NCI-H345 (cell line): ENCODE measurements at places on chromosomes 13 and 19.

DNA sequence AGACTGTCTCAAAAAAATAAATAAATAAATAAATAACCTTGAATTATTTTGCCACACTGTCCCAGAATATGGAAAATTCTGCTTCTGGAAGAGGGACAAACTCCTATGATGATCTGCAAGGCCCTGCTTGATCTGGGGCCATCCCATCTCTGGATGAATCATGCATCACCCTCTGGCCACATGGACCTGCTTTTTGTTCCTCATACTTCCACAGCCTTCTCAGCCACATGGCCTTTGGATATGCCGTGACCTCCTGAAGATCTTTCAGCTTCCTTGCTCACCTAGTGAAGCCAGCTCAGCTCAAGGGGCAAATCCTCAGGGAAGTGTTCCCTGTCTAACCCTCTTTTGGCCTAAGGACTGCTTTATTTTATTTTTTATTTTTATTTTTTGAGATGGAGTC lies 10.3 kb downstream of the IER2 start:
- no peak for DNase-seq

- no peak for DNase-seq
These were observed 10.1 kb upstream of the CD22 start for GRCh38 chr19:35318679-35319448.

- no peak for DNase-seq
These were observed 5.2 kb upstream of the TBXA2R start for GRCh38 chr19:3611841-3612240.

DNA sequence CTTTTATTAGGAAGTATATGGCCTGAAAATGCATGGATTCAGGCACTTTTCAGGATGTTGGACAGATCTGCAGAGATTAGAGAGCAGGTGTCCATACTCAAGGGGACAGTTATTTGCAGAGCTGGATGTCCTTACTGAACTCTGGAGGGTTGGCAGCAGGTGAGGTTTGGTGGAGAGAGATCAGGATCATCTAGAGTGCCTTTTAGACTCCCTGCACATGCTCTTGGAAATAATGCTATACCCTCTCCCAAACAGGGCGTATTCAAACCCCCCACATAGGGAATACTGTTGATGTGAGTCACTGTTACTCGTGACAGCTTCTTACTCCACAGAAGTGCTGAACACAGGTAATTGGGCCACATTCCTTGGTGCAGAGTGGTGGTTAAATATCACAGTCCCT lies 725.7 kb upstream of the SGCG start:
- no peak for DNase-seq

- DNase-seq: no peak
These were observed 33.9 kb downstream of the PCDH17 start for GRCh38 chr13:57665481-57665880.

DNA sequence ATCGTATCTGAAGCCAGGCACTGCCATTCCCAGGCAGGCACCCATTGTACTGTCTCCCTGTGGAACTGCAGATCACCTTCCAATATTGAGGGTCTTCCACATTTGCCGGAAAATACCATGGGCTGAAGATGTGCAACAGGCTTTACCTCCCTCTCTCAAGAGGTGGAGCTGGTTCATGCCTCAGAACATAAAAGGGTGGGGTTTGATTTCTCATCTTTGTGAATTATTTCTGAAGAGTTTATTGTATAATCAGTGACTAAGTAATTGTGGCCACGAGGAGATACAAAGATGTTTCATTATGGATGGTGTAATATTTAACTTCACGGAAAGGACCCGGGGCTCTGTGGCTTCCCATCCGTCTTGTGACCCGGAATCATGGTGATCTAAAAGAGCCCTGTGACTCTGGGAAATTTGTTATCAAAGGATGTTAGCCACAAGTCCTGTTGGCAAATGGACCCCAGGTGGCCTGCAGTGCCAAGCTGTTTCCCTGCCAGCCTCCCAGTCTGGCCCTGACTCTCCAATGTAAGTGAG lies 230.5 kb downstream of the LACC1 start:
- no peak for DNase-seq

DNA sequence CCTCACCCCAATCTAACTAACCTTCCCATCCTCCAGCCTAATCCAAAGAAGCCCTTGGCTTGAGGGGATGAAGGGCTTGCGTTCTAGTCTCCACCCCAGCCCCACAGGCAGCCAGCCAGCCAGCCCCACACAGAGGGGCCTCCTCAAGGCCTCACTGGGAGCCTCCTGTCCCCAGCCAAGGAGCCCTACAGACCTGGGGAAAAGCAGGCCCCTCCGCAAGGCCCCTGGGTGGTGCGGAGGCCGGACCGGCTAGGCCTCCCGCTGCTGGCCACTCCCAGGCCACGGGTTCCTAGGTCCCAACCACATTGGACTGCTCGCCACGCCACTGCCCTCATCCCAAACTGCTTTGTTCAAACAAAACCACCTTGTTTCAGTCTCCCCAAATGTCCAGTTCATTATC lies 78.0 kb downstream of the ZIC5 start:
- no peak for DNase-seq

GRCh38 chr13:43880214-43880855 lies 631 bp downstream of the LACC1 start:
- peak; percentile 3 for DNase-seq

DNA sequence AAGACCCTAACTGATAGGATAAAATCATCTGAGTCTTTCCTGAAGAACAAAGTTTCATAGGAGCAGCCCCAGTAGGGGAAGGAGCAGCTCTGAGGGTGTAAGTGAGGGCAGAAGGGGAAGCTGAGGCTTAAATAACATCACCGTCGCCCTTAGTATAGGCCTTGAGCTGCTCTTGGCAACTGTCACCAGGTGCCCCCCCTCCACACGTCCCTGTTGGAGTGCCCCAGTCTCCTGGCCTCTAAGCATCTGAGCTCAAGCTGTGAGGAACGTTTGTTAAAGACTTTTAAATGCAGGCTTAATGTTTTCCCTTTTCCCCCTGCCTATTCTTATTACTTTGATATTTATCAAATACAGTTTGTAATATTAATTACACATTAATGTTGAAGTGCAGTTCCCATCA lies 170.6 kb downstream of the ZIC5 start:
- peak; percentile 53 for DNase-seq

GRCh38 chr13:33008946-33009722 lies 7.1 kb upstream of the KL start:
- DNase-seq: no peak

- DNase-seq: no peak
These were observed 72.9 kb upstream of the IRS2 start for GRCh38 chr13:109859216-109859835.

DNA sequence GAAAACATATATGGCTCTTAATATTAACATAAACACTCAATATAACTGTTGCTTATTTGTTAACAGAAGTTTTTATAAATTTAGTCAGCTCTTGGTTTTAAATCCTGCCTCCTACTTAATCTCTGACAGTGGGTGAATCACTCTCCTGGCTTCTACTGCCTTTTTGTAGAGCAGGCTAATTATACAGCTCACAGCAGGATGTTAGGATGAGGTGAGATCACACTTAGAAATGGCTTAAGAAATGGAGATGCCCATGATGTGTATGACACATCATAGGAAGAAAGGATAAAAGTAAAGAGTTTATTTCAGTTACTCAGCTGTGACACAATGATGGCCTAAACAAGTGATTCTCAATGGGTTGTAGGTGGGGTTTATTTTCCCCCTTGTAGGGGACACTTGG lies 345.6 kb downstream of the SPRY2 start:
- DNase-seq: no peak

- DNase-seq: no peak
These were observed 72.5 kb upstream of the MTIF3 start for GRCh38 chr13:27522847-27523246.

- DNase-seq: peak; percentile 92
These were observed 10.6 kb downstream of the FZR1 start for GRCh38 chr19:3516675-3517207.

GRCh38 chr13:50580684-50581305 lies 262.7 kb downstream of the DLEU7 start:
- DNase-seq: no peak

- no peak for DNase-seq
These were observed 171.7 kb upstream of the KLF12 start for GRCh38 chr13:74305876-74306275.

- DNase-seq: no peak
These were observed 26.3 kb downstream of the CKM start for GRCh38 chr19:45296355-45296754.

GRCh38 chr19:38375748-38376147 lies 1.4 kb downstream of the PSMD8 start:
- no peak for DNase-seq

DNA sequence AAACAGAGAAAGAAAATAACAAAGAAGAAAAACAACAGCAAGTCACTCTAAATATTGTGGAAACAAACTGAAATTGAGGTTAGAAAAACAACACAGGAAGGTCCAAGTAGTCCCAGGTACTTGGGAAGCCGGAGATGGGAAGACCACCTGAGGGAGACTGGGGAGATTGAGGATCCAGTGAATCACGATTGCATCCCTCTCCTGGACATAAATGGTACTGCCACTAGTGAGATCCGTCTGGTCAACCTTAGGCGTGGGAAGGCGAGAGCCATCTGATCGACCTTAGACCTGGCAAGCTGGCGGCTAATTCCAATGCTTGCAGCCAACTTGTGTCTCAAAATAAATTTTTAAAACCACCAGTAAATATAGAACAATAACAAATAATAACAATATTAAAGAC lies 81.9 kb downstream of the ZNF726 start:
- DNase-seq: no peak

- DNase-seq: no peak
These were observed 48.8 kb upstream of the RAP2A start for GRCh38 chr13:97385146-97385545.

- peak; percentile 83 for DNase-seq
These were observed 1.2 kb downstream of the TBC1D4 start for GRCh38 chr13:75480671-75481175.

- DNase-seq: no peak
These were observed 286.1 kb downstream of the SPRY2 start for GRCh38 chr13:80054806-80055205.

DNA sequence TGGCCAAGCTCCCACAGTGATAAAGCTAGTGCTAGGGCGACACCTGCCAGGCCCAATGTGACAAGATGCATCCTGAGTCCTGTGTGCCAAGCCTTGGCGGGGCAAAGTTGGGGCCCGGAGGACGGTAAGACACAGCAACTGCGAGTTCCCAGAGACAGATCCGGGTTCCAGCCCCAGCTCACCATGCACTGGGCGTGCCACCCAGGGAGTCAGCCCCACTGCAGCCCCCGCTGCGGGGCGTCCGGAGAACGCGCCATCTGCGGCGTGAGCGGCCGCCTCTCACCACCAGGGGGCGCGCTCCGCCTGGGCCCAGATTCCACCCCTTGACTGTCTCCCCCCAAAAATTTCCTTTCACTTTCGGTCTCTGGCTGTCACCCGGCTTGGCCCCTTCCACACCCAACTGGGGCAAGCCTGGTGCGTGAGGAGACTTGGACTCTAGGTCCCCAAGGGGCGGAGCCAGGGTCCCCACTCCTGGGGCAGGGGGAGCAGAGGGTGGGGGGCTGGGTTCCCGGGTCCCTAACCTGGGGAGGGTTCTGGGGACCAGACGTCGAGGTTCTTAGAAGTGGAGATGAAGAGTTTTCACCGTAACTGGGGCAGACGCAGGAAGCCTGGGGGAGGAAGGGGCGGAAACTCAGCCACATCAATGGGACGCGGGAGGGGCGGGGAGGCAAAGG lies at the start of gene FLT3LG:
Gene FLT3LG (plus strand): TSS at position 348 of the 674 bp plus-strand sequence. CDS start 425 bp downstream, outside the sequence.
- peak; percentile 44 for DNase-seq

GRCh38 chr13:93265800-93266199 lies 39.2 kb downstream of the GPC6 start:
- peak; percentile 18 for DNase-seq

- no peak for DNase-seq
These were observed 195.5 kb downstream of the ZNF536 start for GRCh38 chr19:30567536-30568232.

DNA sequence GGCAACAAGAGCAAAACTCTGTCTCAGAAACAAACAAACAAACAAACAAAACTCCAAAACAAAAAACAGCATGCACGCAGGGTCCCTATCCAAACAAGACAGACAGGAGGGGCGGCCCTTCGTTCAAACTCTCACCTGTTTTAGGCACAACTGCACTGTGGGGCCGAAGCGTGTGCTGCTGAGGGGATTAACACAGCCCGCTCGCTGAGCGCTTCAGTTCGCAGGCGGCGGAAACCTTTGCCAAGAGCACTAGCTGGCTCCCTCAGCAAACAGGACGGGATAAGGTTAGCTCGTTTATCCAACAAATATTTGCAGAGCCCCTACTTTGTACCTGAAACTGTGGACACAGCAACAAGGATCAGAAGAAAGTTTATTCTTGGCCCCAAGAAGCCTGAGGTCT lies 1.6 kb upstream of the ADPRHL1 start:
- no peak for DNase-seq

DNA sequence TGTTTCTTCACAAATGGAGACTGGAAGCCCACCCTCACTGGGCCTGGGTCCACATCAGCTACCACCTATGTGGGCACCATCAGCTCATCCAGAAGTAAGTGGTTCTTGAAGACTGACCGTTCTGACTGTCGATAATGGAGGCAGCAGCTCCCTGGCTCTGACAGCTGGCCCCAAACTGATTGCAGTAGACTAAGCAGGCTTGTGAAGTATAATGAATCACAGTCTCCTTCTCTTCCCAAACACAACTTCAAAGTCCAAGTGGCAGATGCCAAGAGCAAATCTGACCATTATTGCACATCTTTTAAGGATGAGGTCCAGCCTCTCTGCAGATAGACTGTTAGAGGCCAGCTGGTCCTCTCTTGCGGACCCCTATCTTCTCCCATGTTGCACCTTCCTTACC lies 574.4 kb upstream of the KLF12 start:
- no peak for DNase-seq

- no peak for DNase-seq
These were observed 46.1 kb downstream of the LHFPL6 start for GRCh38 chr13:39556866-39557265.

GRCh38 chr19:8615813-8616596 lies 5.5 kb upstream of the ADAMTS10 start:
- no peak for DNase-seq

- no peak for DNase-seq
These were observed 4.6 kb downstream of the MEDAG start for GRCh38 chr13:30910676-30911075.

DNA sequence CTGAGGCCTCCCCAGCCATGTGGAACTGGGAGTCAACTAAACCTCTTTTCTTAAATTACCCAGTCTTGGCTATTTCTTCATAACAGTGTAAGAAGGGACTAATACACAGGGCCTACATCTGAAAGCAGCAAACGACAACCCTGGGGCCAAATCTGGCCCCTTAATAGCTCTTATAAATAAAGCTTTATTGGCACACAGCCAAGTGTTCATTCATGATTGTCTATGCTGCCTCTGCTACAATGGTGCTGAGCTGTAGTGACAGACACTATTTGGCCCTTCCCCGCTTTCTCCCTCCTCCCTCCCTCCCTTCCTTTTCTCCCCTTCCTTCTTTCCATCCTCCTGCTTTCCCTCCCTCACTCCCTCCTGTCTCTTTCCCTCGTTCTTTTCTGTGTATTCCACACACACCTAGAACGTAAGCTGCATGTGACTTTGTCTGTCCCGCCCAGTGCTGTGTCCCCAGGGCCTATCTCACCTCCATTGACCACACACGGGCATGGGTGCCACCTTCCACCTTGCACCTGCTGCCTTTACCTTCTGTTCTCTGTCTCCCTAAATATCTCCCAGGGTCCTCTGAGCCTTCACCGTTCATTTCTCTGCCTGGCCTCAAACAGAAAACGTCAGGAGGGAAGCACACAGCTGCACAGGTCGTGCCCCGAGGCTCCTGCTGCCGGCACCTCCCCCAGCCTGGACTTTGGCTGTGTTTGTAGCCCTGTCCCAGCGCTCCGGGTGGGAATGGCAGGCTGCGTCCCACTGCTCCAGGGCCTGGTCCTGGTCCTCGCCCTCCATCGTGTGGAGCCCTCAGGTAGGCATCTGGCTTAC lies at the start of gene PROZ:
Gene PROZ (plus strand): TSS at position 720 of the 819 bp plus-strand sequence. CDS start 13 bp downstream, at position 733.
- DNase-seq: peak; percentile 59
